Muscle of back (tissue), 13 donors: ENCODE measurements at places on chromosomes 3 and 15.

DNA sequence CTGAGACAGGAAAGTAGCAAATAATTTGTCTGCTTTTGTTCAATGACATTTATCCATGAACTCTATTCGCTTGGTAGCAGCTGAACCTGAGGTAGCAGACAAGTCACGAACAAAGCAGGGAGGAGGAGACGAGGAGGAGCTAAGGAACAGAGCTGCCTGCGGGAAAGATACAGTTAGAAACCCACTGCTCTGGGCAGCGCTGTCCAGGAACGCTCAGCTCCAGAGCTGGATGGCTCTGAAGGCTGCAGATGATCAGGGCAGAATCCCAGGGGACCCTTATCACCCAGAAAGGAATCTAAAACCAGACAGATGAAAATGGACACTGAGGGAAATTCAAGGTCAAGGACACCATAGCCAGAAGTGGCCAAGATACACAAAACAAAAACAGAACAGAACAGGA, 257.8 kb downstream of the CD47 start:
- DNase-seq, result no peak

GRCh38 chr3:132433121-132433520, 15.8 kb downstream of the DNAJC13 start:
- no peak for DNase-seq

GRCh38 chr3:32759342-32759741, 58.5 kb upstream of the TRIM71 start:
- no peak for DNase-seq

GRCh38 chr15:58065445-58066041, at the start of gene ALDH1A2:
ALDH1A2 (minus strand) TSS chr15:58065711; CDS start chr15:58065650, 61 bp downstream.
- DNase-seq, result no peak

DNA sequence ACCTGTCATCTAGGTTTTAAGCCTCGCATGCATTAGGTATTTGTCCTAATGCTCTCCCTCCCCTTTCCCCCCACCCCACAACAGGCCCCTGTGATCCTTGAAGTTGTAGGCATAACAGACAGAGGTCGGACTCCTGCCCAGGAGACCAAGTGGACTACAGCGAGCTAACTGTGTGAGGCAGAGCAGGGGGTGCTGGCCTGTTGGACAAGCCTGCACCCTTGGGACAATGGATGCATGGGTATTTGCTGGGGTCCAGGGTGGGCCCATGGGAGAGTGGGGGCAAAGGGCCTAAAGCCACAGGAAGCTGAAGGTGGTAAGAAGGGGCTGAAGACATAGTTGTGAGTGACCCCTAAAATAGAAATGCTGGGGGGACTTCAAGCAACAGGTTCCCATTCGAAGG, 2.5 kb downstream of the PLCB2 start:
- DNase-seq, result no peak

DNA sequence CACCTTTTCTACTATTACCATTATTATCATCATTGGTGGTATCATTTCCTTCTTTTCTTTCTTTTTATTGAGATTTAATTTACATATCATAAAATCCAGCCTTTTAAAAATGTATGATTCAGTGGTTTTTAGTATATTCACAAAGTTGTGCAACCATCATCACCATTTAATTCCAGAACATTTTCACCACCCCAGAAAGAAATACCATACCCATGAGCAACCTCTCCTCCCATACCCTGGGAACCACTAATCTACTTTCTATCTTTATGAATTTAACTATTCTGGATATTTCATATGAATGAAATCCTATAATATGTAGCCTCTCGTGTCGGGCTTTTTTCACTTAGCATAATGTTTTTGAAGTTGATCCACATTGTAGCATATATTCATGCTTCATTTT, 29.1 kb downstream of the AAGAB start:
- no peak for DNase-seq

GRCh38 chr3:178875836-178876235, 195.8 kb downstream of the ZMAT3 start:
- no peak for DNase-seq

GRCh38 chr3:175335229-175335628, 476.1 kb downstream of the NAALADL2 start:
- DNase-seq, result peak; percentile 43

DNA sequence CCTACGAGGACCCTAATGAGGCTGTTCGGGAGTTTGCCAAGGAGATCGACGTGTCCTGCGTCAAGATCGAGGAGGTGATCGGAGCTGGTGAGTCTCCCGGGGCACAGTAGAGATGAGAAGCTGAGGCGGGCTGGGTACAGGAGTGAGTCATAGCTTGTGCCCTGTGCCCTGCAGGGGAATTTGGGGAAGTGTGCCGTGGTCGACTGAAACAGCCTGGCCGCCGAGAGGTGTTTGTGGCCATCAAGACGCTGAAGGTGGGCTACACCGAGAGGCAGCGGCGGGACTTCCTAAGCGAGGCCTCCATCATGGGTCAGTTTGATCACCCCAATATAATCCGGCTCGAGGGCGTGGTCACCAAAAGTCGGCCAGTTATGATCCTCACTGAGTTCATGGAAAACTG, 17.9 kb downstream of the EPHB3 start:
- no peak for DNase-seq

DNA sequence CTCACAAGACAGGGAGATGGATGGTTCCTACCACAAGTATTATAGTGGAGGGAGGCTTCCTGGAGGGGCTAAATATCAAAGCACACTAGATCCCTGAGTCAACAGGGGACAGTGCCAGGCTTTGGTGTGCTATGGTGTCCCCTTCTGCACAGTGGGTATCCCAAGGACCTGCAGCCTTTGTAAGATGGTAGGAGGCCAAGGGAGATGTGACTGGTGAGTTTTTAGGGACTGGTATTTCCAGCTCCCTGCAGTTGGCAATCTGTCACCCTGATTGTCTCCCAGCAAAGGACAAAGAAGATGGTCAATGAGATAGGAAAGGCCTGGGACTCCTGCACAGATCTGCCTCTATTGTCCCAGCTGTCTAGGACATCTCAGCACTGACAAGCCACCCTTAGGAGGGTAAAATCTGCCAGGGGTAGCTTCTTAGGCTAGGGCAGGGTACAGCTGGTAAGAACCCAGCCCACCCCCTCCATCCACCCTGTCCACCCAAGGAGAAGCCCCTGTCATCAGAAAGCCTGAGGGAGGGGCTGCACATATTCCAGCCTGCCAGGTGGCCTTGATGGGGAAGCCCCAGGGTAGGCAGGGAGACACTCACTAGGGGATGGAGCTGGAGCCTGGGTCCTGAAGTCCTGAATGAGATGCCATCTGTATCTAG, 631 bp downstream of the CYP1A1 start:
- DNase-seq, result no peak

DNA sequence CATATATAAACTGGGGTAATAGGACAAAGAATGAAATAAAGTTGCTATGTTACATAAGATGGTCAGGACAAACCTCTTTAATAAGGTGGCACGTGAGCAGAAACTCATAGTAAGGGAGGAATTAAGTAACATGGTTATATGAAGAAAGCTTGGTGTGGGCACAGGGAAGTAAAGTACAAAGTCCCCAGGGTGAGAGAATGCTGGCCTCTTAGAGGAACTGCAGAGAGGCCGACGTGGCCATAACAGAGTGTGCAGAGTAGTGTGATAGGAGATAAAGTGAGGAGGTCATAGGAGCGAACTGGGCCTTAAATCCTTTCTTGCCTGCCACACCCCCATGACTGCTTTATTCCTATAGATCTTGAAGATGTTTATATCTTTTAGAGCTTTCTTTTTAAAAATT, 17.4 kb upstream of the RBMS3 start:
- no peak for DNase-seq

- DNase-seq, result no peak
These were observed 12.2 kb upstream of the ATP2B2 start for GRCh38 chr3:10517627-10518026.

DNA sequence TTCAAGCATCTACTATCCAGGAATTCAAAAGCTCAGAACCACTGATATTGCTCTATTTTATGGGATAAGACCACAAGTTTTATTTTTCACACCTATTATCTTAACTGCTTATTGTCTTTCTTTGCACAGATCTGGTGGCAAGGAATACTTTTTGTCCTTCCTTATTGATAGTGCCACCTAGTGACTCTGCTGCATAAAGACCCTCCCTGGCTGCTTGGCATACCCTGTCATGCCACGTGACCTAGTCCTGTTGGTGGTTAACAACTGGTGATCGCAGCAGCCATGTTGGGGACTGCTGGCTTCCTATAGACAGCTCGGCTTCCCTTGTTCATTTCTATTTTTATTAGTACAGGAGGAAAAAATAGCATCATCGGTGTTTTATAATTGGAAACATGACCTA, 236.3 kb downstream of the MEX3B start:
- no peak for DNase-seq

- no peak for DNase-seq
These were observed 659 bp downstream of the GADL1 start for GRCh38 chr3:30893678-30894325.

- no peak for DNase-seq
These were observed 101.6 kb downstream of the MYLK start for GRCh38 chr3:123782488-123782887.

GRCh38 chr3:13075986-13076654, 2.9 kb upstream of the IQSEC1 start:
- no peak for DNase-seq

DNA sequence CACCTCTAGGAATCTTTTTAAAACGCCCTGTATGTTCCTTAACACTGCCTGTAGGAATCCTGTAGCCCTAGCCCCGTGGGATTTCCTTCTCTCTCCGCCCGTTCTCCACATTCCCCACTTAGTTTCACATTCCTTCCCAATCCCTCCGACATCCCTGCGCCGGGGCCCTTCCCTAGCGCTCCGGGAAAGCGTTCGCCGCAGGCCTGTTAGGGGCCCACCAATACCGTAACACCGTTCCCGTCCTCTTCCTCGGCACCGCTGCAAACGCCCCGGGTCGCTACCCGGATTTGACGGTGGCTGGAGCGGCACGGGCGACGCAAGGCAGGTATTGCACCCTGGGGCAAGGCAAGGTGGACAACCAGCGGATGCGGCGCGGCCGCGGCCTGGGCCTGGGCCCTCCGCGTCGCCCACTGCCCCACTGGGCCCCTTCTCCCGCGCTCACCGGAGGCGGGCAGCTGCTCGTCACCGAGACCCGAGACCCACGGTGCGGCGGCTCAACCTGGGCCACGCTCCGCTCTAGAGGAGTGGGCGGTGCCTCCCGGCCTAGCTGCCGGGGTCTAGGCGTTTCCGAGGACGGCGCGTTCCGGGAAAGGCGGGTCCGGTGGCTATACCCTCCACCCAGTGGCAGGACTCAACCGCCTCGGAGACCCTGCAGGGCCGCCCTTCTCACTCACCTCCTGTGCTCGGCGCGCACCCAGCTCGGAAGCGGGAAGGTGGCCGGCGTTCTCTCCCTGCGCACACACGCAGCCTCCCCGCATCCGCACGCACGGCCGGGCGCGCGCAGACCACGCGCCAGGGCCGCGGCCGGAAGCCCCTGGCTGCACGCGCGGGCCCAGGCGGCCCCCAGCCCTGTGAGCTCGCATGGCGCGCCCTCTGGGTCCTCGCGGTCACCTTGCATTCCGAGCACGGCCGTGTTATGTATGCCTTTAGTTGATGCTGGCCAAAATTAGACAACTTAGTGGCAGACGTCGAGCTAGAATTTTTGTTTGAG, at the start of gene B3GALNT1:
B3GALNT1 (minus strand) TSS at position 789 of the 991 bp plus-strand sequence. CDS start 18,595 bp downstream, outside the sequence.
- DNase-seq, result peak; percentile 92

GRCh38 chr15:26926081-26926480, 44.9 kb upstream of the GABRG3 start:
- no peak for DNase-seq

- DNase-seq, result no peak
These were observed 68.3 kb upstream of the NEO1 start for GRCh38 chr15:72983801-72984545.

GRCh38 chr15:95409626-95410310, 920.7 kb upstream of the NR2F2 start:
- DNase-seq, result no peak

DNA sequence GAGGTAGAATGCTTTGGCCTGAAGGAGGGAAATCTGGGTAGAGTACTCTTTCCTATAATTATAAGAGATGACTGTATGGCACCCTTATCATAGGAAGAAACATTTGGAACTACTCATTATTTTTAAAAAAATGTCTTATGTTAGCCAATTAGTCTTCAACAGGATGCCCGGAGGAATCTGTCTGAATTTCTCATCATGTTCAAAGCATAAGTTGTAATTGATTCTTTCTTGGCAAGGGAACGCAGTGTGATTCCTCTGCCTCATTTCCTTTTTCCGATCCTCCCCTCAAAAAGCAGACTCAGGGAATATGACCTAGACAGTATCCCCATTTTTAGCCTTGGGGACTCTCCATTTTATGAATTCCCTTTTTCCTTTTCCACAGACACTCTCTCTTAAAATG, 165.1 kb downstream of the IL5RA start:
- DNase-seq, result peak; percentile 6

- DNase-seq, result no peak
These were observed 57.9 kb downstream of the ARHGAP31 start for GRCh38 chr3:119352034-119352609.

DNA sequence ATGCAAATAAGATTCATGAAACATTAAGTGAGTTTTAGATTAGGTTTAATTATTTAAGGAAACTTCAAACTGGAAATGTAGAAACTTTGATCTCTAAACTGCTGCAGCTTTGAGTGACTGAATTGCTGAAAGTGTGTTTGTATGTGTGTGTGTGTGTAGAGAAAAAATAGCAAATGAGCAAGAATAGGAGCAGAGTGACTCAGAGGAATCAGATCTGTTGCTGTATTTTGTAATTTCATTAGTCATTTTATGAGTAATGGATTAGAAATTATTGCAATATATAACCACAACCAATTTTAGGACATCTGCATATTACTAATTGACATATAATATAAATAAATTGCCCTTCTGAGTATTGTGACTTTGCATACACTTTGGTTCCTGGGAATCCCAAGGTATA, 52.8 kb upstream of the SLC9A9 start:
- no peak for DNase-seq

DNA sequence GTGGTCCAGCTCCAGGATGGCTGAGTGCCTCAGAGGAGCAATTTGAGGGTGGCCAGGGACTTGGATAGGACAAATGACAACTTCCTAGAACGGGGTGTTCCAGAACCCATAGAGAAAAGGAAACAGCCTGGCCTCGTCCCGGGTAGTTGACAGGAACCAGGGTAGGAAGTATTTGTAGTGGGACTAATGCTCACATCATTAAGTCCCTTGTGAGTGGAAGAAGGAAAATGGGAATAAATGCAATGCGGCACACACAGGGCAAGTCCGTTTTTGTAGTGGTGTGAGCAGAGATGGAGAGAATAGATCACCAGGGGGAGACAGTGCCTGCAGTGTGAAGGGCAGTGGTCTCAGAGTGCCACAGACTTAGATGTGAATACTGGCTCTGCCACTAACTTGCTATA, 19.6 kb downstream of the TIMP4 start:
- peak; percentile 41 for DNase-seq
